ENCODE measurements at places on chromosomes 1 and 21. TPM values are rescaled to one million over a fixed set of nuclear protein-coding genes. Genes with fewer than 3 reads are reported as not detected.

Gene NOL9
- 25.5 TPM for total RNA-seq

Gene EPS8L3
- 0.20 TPM for total RNA-seq

DNA sequence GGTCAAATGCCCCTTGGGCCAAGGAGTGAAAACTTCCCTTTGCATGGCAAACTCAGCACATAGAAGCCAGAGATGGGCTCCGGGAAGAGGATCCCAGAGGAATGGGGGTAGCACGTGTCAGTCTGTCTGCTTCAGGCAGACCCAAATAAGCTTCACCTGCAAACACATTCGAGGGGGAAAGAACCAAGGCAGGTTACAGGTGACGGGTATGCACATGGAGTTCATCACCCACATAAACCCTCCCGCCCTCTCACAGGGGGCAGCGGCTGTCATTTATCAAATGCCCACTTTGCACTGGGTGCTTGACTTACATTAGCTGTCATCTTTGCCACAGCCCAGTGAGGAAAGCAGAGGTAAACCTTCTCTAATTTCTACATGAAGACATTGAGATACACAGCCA, 73.0 kb upstream of the TLR5 start:
- no peaks in the 10 kb centered on the region for H3K36me3 ChIP-seq
- H3K27me3 ChIP-seq: no peaks in the 10 kb centered on the region
- no peak for DNase-seq
- H3K4me3 ChIP-seq: no peak overlapping the region
- H3K27ac ChIP-seq: no peak overlapping the region
- H3K4me1 ChIP-seq: no peaks in the 10 kb centered on the region

DNA sequence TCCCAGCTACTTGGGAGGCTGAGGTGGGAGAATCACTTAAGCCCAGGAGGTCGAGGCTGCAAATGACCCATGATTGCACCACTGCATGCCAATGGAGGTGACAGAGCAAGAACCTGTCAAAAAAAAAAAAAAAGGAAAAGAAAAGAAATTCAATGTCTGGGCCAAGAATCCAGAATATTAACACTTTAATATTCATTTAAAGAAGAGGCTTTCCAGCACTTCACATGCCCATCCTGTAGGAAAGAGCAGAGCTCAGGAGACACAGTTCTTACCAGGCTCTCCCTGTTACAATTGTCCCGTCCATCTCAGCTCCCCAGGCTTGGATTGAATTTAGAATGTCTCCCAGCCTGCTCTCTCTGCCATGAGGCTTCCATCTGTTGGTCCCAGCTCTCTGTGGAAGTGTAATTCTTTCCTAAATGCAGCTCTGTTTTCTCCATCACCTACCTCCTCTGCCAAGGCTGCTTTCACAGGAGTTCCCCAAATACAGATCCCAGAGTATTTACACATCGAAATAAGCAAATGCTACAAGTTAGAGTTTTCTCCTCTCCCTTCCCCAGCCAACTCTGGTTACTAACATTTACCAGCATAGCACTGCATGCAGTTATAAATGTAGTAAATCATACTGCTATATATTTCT, 116.6 kb upstream of the CDC42BPA start:
- DNase-seq: no peak
- no peaks in the 10 kb centered on the region for H3K36me3 ChIP-seq
- no peak overlapping the region for H3K4me3 ChIP-seq
- H3K27me3 ChIP-seq: no peaks in the 10 kb centered on the region

DNA sequence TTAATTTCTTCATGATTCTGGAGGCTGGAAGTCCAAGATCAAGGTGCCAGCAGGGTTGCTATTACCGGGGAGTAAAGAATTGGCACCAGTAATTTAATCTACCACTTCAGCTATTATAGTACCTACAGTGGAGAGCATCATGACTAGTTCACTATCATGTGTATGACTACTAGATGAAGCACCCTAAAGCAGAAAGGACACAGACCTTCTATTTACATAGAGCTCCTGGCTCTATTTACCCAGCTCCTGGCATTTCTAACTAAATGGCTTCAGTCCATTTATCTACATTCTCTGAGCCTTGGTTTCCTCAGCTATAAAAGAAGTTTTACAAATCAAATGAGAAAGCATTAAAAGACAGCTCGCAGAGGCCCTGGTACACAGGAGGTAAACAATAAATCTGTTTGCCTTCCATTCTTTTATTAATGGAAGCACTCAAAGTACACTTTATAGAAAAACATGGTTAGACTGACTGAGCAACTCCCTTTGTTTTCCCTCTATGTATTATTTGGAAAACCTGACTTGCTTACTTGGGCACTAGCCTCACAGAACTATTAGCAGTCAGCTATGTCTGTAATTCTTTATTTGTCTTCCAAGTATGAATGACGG, 203.0 kb downstream of the SLC35F3 start:
- DNase-seq: no peak
- no peak overlapping the region for H3K27ac ChIP-seq
- no peaks in the 10 kb centered on the region for H3K36me3 ChIP-seq
- H3K4me3 ChIP-seq: no peak overlapping the region

Gene FCRL6
- 1.8 TPM for total RNA-seq

GRCh38 chr1:3799976-3800685, 3.8 kb upstream of the LRRC47 start:
- no peak overlapping the region for H3K4me3 ChIP-seq
- peaks cover 11% of the 10 kb centered on the region for H3K4me1 ChIP-seq
- no peak overlapping the region for H3K27ac ChIP-seq
- DNase-seq: no peak
- no peaks in the 10 kb centered on the region for H3K36me3 ChIP-seq

DNA sequence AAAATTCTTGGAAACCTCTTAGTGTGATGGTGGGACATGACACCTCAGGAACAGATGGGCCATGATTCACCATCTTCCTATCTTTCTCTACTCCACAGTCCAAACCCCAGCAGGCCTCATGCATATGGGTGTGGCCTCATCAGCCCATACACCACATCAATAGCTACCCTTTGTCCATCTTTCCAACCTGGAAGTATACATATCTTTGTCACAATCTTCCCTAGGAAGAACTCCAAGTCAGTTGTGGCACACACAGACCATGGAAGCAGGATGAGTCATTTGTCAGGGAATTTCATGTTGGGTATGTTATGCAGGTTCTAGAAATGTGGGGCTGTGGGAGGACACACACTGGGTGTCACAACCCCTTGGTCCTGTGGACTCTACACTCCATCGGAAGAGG, 30.5 kb upstream of the CLCA4 start:
- H3K36me3 ChIP-seq: no peaks in the 10 kb centered on the region
- H3K27me3 ChIP-seq: no peaks in the 10 kb centered on the region
- no peaks in the 10 kb centered on the region for H3K4me1 ChIP-seq
- no peak for DNase-seq

Gene UBL4B
- total RNA-seq: not detected

DNA sequence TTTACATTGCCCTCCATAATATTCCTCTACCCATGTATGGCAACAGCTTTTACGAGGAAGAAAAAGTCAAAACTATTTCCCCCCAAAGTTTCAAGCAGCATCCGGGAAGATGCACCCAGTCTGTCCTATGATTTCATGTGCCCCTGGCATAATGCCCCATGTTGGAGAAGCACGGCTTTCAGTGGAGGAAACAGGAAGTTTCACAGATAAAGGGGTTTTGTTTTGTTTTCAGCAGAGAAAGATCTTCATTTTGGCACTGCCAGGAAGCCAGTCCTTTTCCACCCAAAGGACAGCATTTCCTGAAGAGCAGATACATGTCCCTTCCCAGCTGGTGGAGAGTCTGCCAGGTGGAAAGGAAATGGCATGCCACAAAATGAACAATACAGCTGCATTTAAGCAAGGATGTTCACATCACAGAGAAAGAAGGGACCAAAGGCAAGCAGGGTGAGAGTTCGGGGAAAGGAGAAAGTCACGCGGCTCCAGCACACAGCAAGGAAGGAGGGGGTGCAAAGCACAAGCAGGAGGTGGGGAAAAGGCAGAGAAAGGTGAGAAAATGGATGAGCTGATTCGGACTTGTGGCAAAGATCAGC, 95.3 kb upstream of the HIVEP3 start:
- no peaks in the 10 kb centered on the region for H3K36me3 ChIP-seq
- H3K4me3 ChIP-seq: no peak overlapping the region
- H3K4me1 ChIP-seq: peaks cover 27% of the 10 kb centered on the region
- H3K27me3 ChIP-seq: no peaks in the 10 kb centered on the region
- no peak for DNase-seq

GRCh38 chr1:201469645-201470074, 672 bp upstream of the PHLDA3 start:
- H3K27me3 ChIP-seq: no peaks in the 10 kb centered on the region
- peaks cover 9% of the 10 kb centered on the region for H3K36me3 ChIP-seq
- H3K4me3 ChIP-seq: peak overlapping the region; percentile 79
- H3K27ac ChIP-seq: peak overlapping the region; percentile 91
- peaks cover 42% of the 10 kb centered on the region for H3K4me1 ChIP-seq
- DNase-seq: no peak

GRCh38 chr1:226886122-226886901, 15.9 kb downstream of the PSEN2 start:
- H3K27ac ChIP-seq: no peak overlapping the region
- peaks cover 48% of the 10 kb centered on the region for H3K4me1 ChIP-seq
- H3K27me3 ChIP-seq: no peaks in the 10 kb centered on the region
- no peak overlapping the region for H3K4me3 ChIP-seq
- peaks cover 4% of the 10 kb centered on the region for H3K36me3 ChIP-seq

GRCh38 chr1:43541721-43542401, 11.2 kb downstream of the PTPRF start:
- H3K27me3 ChIP-seq: no peaks in the 10 kb centered on the region
- H3K4me1 ChIP-seq: peaks cover 31% of the 10 kb centered on the region

DNA sequence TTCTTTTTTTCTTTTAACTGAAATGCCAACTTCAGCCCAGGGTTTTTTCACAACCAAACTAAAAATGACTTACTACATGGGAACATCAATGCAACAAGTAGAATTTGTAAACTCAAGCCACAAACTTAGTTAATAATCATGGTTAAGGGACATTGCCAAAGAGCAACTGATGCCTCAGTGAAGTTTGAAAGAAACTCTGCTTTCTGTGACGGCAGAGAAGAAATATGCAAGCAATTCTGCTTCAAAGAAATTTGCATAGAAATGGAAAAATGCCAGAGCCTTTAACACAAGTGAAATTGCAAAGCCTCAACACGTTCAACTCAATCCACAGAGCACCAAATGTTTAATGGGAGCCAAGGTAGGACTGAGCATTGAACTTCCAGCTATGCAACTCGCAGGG, 5.0 kb upstream of the CHD5 start:
- no peak for DNase-seq
- H3K4me3 ChIP-seq: no peak overlapping the region
- no peak overlapping the region for H3K27ac ChIP-seq
- H3K36me3 ChIP-seq: peaks cover 4% of the 10 kb centered on the region
- peaks cover 1% of the 10 kb centered on the region for H3K27me3 ChIP-seq

DNA sequence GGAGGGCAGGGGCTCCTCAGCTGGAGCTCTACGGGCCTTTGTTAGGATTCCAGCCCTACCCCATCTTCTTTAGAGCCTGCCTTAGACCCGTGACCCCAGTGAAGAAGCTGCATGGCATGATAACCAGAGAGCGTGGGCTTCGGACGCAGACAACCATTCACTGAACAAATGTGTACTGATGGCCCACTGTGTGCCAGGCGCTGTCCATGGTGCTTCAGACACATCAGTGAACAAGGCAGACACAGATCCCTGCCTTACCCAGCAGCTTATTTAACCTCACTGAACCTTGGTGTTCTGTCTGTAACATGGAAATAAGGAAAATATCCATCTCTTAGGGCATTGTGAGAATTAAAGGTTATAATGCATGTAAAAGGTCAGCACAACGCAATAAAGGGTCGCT, 9.5 kb downstream of the CHIT1 start:
- H3K4me3 ChIP-seq: no peak overlapping the region
- H3K27ac ChIP-seq: no peak overlapping the region
- H3K27me3 ChIP-seq: no peaks in the 10 kb centered on the region
- DNase-seq: no peak
- peaks cover 15% of the 10 kb centered on the region for H3K4me1 ChIP-seq
- no peaks in the 10 kb centered on the region for H3K36me3 ChIP-seq

DNA sequence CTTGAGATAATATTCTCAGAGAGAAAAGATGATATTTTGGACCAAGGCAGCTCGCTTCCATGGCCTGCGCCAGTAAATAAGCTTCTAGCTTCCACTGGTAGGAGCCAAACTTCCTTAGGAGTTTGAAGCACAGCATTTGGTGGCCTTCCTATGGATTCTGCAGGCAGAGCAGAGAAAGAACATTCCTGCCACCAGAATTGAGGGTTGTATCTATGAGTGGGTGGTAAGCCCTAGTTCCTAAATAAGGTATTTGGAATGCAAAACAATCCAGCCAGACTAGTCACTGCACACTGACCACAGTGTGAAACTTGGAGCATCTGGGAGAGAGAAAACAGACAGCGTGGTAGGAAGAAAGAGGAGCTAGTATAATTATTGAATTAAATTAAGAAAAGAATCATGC, 54.1 kb upstream of the BCAR3 start:
- H3K36me3 ChIP-seq: no peaks in the 10 kb centered on the region
- H3K4me1 ChIP-seq: peaks cover 2% of the 10 kb centered on the region
- no peak overlapping the region for H3K4me3 ChIP-seq
- no peak overlapping the region for H3K27ac ChIP-seq

Gene IGFN1
- total RNA-seq: 0.57 TPM

Gene ADGRB2
- total RNA-seq: 1.2 TPM

DNA sequence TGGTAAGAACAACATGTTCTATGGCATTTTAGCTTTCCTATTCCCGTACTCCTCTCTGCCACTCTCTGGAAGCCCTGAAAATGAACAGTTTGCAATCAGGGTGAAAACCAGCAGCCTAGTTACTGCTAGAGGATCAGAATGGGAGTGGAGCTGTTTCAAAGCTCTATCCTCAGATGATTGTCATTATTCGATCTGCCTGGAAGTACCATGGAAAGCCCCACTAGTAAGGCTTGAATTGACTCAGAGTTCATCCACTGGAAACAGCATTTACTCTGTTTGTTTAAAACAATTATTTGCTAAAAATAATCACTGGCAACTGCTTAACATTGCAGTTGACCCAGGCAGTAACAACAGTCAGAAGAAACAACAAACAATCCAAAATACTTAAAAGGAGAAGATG, 91.2 kb downstream of the USH2A start:
- no peak overlapping the region for H3K27ac ChIP-seq
- DNase-seq: no peak
- no peaks in the 10 kb centered on the region for H3K36me3 ChIP-seq
- no peaks in the 10 kb centered on the region for H3K4me1 ChIP-seq
- H3K27me3 ChIP-seq: no peaks in the 10 kb centered on the region
- H3K4me3 ChIP-seq: no peak overlapping the region

Gene LRRIQ3
- not detected for total RNA-seq

- H3K4me3 ChIP-seq: no peak overlapping the region
- H3K36me3 ChIP-seq: no peaks in the 10 kb centered on the region
- H3K4me1 ChIP-seq: no peaks in the 10 kb centered on the region
- no peak for DNase-seq
- H3K27ac ChIP-seq: no peak overlapping the region
- no peaks in the 10 kb centered on the region for H3K27me3 ChIP-seq
Observed at GRCh38 chr1:188027613-188028012, 1198.9 kb downstream of the PLA2G4A start.

DNA sequence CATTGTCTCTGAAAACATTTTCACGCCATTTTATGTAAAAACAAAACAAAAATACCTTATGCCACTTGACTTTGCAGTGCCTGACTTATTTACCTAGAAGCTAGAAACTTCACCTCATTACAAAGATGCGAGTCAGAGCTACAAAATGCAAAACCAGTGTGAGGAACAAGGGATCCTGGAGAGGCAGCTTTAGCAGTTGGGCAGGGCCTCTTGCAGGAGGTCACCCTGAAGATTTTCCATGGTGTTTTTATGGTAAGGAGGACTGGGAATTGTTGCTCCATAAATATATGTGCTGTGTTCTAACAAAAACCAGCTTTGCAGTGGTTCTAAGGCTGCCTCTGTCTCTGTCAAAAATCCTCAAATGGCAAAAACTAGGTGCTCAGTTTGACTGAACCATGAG, 36.4 kb upstream of the TARBP1 start:
- H3K27ac ChIP-seq: no peak overlapping the region
- H3K4me3 ChIP-seq: no peak overlapping the region
- peaks cover 6% of the 10 kb centered on the region for H3K4me1 ChIP-seq
- no peaks in the 10 kb centered on the region for H3K36me3 ChIP-seq
- H3K27me3 ChIP-seq: no peaks in the 10 kb centered on the region

Measured in upper lobe of left lung (tissue), 6 donors.